Frontal cortex (tissue), 4 donors: ENCODE measurements at places on chromosomes 2 and 18. TPM values are rescaled to one million over a fixed set of nuclear protein-coding genes. Genes with fewer than 3 reads are reported as not detected.

- no peak for DNase-seq
Observed at GRCh38 chr2:31087491-31087890, 50.7 kb downstream of the GALNT14 start.

GRCh38 chr2:429575-430254 lies 141.8 kb upstream of the ALKAL2 start:
- DNase-seq: no peak

DNA sequence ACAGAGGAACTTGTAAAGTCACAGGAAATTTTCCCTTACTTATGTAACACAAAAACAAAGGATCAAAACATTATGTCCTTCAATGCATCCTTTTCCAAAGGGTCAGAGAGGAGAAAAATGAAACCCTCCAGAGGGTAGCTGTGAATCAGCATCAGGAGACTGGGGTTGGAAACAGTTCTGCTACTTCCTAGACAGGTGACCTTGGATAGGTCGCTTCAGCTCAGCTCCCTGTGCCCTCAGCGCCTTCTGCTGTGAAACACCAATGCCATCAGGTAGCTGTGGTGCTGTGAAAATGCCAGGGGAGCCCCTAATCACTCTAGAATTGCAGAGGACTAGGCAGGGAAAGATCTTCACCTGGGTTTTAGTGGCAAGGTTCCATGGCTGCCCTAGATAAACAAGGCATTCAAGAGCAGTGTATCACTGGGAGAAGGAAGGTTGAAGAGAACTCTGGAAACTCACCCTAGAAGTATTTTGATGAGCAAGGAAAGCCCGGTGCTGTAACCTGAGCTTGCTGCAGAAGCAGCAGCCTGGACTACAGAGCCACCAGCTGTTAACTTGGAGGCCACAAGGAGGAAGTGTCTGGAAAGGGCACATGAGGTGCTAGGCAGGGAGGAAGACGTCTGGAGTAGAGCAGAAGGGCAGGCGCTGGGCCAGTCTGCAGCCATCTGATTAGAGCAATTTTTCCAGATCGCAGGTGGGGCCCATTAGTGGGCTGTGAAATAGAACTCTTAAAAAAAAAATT lies 100.7 kb upstream of the MCFD2 start:
- DNase-seq: no peak

The ASTL gene
- not detected for total RNA-seq

DNA sequence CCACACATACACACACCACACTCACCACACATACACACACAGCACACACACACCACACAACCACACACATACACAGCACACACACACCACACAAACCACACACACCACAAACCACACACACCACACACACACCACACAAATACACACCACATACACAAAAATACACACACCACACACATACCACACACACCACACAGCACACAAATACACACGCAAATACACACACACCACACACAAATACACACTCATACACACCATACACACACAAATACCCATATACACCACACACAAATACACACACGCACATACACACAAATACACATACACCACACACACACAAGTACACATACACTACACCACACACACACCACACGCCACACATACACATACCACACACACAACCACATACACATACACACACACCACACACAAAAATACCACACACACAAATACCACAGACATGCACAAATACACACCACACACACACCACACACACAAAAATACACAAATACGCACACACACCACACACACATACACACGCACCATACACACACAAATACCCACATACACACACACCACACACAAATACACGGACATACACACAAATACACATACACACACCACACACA lies 134.6 kb upstream of the TWIST2 start:
- no peak for DNase-seq

- DNase-seq: no peak
Observed at GRCh38 chr2:230986520-230987136, 9.3 kb upstream of the SPATA3 start.
